ENCODE measurements at places on chromosomes 1 and 21. TPM values are rescaled to one million over a fixed set of nuclear protein-coding genes. Genes with fewer than 3 reads are reported as not detected.

The PKLR gene
- not detected for total RNA-seq

The SLC1A7 gene
- not detected for total RNA-seq

The AGO1 gene
- 20.3 TPM for total RNA-seq

DNA sequence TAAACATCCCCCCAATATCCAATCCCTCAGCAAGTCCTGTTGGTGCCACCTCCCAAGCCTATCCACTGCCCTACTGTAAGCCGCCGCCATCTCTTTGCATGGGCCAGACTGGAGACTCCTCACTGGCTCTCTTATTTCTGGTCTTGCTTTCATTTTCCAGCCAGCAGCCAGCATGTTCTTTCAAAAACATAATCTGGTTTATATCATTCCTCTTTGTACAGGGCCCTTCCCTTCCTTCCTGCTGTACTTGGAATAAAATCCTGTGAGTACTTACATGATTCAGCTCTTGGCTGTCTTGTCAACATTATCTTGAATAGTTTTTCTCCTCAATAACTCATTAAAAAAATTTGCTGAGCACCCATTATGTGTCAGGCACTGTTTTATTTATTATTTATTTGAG is 28.2 kb downstream of the TLR5 start:
- no peak for DNase-seq

DNA sequence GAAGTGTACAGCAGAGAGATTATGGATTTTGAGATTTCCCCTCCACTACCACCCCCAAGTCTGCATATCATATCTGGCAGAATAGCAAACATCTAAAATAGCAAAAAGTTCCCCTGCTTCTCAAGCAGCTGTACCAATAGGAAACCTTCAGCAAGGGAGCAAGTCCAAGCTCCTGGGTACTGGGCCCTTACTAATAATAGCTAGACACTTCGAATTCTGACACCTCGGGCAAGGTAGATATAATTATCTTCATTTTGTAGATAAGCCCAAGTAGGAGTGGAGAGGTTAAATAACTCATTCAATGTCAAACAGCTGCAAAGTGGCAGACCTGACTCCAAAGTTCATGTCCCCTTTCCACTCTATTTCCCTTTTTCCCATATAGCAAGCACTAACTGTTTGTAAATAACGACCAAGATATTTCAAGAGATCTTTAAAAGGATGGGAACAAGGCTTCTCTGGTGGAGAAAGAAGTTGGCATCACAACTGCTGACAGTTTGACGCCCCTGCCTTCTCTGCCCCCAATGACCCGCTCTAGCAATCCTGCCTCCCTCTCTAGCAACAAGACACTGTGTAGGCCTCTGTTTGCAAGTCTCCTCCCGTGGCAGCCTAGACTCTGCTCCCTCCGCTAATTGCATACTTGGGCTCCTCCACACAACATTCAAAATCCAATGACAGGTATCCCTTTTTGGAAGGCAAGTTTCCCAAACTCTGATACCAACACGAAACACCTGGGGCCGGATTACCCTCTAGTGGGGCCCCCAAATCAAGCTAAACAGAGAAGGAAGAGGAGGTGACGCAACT is 18.7 kb upstream of the ADAR start:
- DNase-seq = no peak

- DNase-seq = no peak
These were observed 113.9 kb downstream of the CAPN8 start for GRCh38 chr1:223551610-223552009.
